ENCODE measurements at places on chromosomes 4 and X. TPM values are rescaled to one million over a fixed set of nuclear protein-coding genes. Genes with fewer than 3 reads are reported as not detected.

ENPP6 gene
- total RNA-seq, result 0.03 TPM

NSUN7 gene
- 8.0 TPM for total RNA-seq

FAM241A gene
- 2.0 TPM for total RNA-seq

RAB9B gene
- total RNA-seq, result 3.6 TPM

SPATA18 gene
- 12.3 TPM for total RNA-seq

FNIP2 gene
- total RNA-seq, result 53.2 TPM

MAGEA6 gene
- not detected for total RNA-seq

SOX3 gene
- not detected for total RNA-seq

TMEM271 gene
- total RNA-seq, result not detected

All from hepatocyte (in vitro differentiated cells).